ENCODE measurements at places on chromosomes 11 and 22.
A peak's percentile ranks its signal among the peaks of the same experiment; 100 is the strongest.

GRCh38 chr22:29481265-29482000 is 1.4 kb downstream of the NEFH start:
- no peak for DNase-seq

GRCh38 chr11:128803011-128803410 is 64.1 kb downstream of the KCNJ1 start:
- no peak for DNase-seq

- DNase-seq: peak; percentile 17
These were observed at the start of gene CALCB for GRCh38 chr11:15073361-15074205. TSS of gene CALCB (plus strand) at chr11:15073593. CDS start at chr11:15074719, 1,126 bp downstream.

- DNase-seq: peak; percentile 46
These were observed 261.8 kb upstream of the MTNR1B start for GRCh38 chr11:92707665-92708064.

GRCh38 chr11:22407921-22408320 is 69.7 kb downstream of the SLC17A6 start:
- DNase-seq: no peak

DNA sequence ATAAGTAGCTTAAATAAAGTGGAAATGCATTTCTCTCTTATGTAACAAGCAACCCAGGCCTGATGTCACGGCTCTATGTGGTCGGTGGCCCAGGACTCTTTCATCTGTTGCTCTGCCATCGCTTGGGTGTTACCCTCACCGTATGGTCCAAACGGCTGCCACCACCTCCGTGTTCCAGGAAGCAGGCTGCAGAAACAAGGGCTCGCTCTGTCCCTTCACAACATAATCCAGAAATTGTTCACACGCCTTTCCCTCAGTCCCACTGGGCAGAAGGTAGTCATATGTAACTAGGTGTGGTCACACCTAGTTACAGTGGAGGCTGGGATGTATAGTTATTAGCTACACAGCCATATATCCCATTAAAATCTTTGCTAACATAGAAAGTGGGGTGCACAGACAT is 421.0 kb downstream of the SOX6 start:
- DNase-seq: no peak

DNA sequence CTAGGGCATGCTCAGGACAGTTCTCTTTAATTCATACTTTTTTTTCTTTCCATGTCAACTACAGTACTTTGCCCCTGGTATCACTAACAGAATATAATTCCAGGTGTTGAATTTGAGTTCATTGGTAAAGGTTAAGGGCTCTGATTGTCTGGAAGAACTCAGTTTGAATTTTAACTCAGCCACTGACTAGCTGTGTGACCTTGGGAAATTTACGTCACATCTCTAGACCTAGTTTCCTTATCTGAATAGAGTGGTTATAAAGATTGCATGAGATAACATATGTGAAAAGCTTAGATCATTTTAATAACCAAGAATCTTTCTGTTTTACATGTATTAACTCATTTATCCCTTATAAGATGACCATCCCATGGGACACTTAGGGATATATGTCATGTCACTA is 15.8 kb upstream of the ZC3H12C start:
- no peak for DNase-seq

- no peak for DNase-seq
These were observed 720.1 kb downstream of the BRD1 start for GRCh38 chr22:49107561-49107960.

DNA sequence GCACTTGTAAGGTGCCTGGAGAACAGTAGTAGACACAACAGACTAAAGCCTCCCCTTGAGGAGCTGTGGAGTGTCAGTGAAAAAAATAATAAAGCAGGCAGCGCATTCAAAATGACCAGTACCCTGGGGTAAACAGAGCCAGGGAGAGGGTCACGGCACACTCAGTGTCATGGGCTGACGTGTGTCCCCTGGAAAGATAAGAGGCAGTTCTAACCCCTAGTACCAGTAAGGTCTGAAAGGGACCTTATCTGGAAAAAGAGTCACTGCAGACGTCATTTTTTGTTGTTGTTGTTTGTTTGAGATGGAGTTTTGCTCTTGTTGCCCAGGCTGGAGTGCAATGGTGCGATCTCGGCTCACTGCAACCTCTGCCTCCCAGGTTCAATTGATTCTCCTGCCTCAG is 32.0 kb downstream of the DUSP8 start:
- DNase-seq: no peak

- no peak for DNase-seq
These were observed 178.5 kb upstream of the SNX19 start for GRCh38 chr11:131094827-131095226.

DNA sequence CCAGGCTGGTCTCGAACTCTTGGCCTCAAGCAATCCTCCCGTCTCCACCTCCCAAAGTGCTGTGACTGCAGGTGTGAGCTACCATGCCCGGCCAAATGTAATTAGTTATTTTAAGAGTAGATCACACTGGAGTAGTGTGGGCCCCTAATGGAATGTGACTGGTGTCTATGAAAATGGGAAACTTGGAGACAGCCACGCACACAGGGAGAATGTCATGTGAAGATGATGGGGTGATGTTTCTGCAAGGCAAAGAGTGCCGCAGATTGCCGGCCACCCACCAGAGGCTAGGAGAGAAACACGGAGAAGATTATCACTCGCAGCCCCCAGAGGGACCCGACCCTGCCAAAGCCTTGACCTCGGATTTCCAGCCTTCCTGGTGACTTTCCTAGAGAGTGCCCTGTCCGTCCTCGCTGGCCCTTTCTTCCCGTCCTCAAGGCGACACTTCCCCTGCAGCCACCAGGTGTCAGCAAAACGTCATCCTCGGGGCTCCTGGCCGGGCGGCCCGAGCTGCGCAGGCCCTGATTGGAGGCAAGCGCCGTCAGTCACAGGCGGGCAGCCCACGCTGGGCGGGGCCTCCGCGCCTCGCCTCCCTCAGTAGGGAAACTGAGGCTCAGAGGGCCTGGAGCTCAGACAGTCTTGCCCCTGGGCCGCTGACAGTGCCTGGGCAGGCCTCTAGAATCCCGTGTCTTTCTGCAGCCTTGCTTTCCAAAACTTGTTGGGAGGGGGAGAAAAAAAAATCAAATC is 16.3 kb downstream of the CRYBB2 start:
- DNase-seq: peak; percentile 32

DNA sequence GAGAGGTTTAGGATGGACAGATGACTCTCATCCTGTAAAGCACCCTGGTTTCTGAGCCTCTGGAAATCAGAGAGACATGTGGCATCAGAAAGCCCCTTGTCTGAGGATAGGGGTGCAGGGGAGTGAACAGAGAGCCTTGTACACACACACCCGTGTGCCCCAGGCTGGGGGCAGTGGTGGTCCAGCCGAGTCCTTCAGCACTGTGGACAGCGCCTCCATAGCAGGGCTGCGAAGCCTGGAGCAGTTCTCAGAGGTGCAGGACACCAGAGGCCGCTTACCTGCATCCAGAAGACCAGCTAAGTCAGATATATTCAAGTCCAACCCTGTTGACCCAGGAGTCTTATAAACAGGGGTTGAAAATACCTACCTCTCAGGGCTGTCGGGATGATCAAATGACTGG is 11.5 kb upstream of the IGSF9B start:
- DNase-seq: no peak

DNA sequence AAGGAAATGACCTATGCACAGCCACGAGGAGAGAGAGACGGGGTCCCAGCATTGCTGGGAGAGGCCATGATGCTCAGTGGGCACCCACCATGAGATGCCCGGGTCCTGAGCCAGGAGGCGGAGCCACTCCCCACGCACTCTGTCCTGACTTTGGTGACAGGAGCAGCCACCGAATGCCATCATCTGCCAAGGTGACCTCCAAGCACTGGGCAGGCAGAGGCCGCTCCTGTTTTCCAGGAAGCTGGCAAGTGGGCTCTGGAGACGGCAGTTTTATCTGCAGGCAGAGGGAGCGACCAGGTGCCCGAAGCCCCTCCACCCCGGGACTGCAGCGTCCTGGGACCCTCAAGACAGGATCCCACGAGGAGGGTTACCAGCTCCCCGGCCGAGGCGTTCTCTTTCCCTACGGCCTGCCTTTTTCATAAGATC is 453.9 kb downstream of the BRD1 start:
- no peak for DNase-seq

DNA sequence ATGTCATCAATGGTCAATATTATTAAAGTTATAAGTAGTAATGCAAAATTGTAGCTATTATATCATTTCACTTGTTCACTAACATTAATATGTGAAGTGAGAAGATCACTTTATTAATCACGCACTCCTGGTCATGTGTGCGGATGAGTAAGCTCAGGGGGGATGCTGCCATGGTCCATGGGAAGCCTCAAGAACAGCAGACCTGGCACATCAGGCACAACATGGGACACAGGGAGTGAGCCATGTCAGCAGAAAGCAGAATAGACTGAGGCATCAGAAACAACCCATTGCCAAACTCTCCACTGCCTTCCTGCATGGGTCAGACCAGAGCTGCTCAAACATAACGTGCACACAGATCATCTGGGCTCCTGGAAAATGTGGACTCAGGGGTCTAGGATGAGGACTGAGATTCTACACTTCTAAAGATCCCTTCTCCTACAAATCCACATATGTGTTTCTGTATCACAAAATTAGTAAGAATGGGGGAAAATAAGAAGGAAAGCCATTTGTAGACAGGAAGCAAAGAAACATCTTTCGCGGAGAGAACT is 63.8 kb upstream of the VPREB1 start:
- DNase-seq: no peak

DNA sequence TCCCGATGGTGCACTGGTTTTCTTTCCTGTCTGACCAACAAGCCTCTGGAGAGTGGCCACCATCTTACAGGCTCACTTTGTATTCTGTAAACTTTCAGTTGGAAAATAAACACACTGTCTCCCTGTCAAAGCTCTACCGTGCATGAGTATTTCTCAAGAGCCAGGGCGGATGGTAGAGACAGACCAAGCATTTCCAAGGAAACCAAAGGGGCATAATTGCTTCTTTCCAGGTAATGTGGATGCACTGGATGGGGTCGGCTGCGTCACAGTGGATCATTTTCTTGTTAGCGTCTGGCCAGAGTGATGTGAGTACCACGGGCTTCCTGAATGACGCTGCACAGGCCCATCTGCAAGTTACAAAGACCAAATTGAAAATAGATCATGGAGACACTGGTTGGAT is 5.1 kb upstream of the SEZ6L start:
- DNase-seq: no peak

Data from NCI-H2029 treated with DMSO at 0.1 percent for 48 hours (cell line).